ENCODE measurements at places on chromosomes 2 and 18. TPM values are rescaled to one million over a fixed set of nuclear protein-coding genes. Genes with fewer than 3 reads are reported as not detected.

The CTNNA2 gene
- total RNA-seq, result 0.23 TPM

The RAX gene
- total RNA-seq, result not detected

The CCDC102B gene
- 0.49 TPM for total RNA-seq

The NCKAP1 gene
- 89.4 TPM for total RNA-seq

The CPS1 gene
- total RNA-seq, result 13.2 TPM

The CCBE1 gene
- 15.7 TPM for total RNA-seq

Data from A549 treated with Mapracorat at 1 μM for 4 hours (cell line).